ENCODE measurements at places on chromosomes 12 and 14.

GRCh38 chr14:74217672-74218448 is 21.4 kb upstream of the VSX2 start:
- DNase-seq = peak; percentile 44

DNA sequence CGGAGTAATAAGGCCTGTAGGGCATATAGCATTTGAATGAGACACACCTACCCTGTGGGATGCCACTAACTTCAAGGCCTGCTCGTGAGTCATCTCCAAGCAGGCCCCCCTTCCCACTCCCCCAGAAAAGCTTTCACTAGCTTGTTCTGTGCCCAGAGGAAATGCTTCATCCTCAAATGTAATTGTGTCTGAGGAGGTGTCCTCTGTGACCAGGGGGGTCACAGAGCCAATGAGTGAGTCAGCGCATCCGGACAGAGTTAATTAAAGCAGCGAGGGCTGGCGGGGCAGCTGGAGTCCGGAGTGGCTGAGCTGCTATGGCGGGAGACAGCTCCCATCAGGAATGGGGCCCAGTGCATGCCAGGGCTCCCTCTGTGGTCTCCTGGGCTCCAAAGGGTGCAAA is 27.0 kb upstream of the ESRRB start:
- no peak for DNase-seq

DNA sequence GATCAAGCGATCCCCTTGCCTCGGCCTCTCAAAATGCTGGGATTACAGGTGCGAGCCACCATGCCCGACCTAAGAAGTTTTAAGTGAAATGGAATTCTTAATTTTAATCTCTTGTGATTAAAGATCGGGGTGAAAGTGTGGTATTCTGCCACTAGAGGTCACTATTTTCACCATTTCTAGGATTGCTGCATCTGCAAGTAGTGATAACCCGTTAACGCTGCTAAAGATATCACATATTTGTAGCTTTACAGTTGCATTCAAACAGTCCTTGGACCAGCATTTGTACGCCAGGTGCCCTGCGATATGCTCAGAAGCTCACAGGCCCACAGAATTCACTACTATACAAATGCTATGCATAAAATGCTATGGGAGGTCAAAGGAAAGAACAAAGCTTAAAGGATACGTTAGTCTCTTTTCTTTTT is 19.3 kb downstream of the CCDC62 start:
- peak; percentile 71 for DNase-seq

DNA sequence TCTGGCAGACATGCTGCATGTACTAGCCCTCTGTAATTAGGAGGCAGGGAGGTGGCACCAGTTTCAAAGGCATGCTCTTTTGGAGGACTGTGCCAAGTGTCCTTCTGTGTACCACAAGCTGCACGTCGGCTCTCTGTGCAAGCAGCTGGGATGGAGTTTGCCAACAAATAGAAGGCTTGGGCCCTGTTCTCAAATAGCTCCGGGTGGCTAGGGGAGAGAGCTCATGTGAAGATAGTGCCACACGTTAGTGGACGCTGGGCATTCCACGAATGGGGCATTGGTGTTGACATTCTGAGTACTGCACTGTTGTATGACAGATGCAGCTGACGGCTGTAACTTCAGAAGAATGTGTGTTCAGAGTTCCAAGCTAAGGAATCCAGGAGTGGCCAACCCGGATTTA is 4.4 kb downstream of the AACS start:
- DNase-seq = no peak

GRCh38 chr14:22691171-22691570 is 47.0 kb upstream of the OR6J1 start:
- no peak for DNase-seq

- peak; percentile 89 for DNase-seq
Observed at GRCh38 chr12:12441843-12442461, 85.1 kb downstream of the BORCS5 start.

DNA sequence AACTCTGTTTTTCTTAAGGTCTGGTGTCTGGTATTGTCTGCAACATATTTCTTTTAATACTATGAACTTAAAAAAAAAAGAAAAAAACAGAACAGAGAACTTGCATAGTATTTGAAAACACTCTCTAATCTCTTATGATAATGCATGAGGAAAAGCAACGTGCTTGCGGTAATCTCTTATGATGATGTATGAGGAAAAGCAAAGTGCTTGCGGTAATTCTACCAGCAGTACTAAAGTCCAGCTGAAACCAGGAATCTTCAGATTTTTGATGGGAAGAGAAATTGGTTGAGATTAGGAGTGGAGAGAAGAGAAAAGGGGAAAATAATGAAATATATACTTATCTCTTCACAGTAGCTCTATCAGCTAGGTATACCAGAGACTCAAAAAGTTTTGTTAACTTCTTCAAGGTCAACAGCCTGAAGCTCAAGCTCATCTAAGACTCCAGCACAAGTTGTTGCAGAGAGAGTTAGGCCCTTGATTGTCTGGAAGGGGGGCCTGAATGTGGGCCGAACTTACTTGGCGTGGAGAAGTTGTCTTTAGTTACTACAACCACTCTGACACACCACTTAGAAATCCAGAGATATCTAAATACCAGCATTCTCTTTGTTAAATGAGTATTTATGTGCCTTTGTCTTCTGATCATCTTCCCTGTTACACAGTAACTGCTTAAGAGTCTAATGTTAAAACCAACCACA is 240.4 kb downstream of the PRKD1 start:
- no peak for DNase-seq

GRCh38 chr12:5220099-5220498 is 176.4 kb downstream of the KCNA5 start:
- DNase-seq = no peak

- DNase-seq = no peak
Observed at GRCh38 chr12:76199808-76200207, 115.3 kb upstream of the NAP1L1 start.

DNA sequence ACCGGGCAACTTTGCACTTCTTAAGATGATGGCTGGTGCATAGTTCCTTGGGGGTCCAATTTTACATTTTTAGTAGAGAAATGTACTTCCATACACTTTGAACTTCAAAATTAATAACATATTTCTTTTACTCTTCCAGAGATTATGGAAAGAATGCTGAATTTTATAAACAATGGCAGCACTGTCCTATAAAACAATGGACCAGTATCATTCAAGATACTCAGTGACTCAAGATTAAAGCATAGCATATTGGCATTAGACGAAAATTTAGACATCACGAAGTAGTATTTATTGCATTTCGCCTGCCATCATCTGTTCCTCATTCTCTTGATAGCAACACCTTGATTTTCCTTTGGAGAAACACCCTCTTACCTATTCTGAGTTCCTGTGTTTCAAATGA is 118.3 kb upstream of the ATF7IP start:
- DNase-seq = no peak

- no peak for DNase-seq
Observed at GRCh38 chr14:26811756-26812305, 214.0 kb upstream of the NOVA1 start.

DNA sequence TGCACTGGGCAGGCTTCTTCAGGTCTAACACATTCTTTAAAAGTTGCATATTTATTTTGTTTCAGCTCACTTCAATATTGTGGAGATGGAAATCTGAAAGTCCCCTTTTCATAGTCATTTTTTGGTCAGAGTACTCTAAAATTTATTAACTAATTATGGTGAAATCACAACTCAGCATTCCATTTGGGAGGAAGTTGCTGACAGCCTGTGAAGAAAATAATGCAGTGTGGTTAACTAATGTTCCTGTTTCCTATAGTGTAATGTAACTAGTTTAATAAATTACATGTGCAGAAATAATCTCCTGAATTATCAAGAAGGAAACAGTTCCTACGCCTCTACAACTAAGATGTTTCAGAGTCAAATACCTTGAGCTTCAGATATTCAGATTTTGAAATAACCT is 17.1 kb downstream of the LRFN5 start:
- DNase-seq = no peak

- no peak for DNase-seq
Observed at GRCh38 chr12:64457466-64457865, 5.5 kb downstream of the TBK1 start.

DNA sequence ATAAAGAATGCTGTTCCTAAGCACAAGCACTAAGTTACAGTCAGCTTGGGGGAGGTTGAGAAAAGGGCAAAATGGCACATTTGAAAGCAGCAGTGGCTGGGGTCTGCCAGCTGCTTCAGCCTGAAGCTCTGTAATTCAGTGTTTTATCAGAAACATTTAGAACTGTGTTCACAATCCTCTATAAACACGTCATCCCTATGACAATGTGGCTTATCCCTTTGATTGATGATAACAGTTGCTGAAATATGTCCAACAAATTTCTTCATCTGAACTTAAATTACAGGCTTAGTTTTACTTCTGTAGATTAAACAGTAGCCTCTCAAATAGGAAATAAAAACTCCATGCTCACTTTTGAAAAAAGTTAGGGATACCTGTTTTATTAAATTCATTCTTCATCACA is 108.8 kb downstream of the VEZT start:
- DNase-seq = no peak

DNA sequence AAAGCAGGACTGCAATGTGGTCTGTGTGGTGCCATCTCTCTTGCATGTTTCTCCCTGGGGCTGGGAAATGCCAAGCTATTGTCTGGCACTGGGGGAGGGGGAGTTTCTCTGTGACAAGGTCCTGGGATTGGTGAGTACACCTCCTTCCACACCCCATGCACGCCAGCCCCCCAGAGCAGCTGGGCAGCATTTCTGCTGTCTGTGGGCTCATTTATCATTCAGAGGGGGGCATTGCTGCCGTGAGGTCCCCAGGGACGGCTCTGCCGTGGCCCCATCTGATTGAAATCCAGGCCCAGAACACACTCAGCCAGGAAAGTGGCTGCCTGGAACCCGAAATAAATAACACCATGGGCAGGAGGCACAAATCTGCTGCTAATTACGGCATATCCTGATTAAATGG is 12.6 kb upstream of the FAM222A start:
- no peak for DNase-seq

- no peak for DNase-seq
Observed at GRCh38 chr14:69372146-69372545, 26.0 kb downstream of the ERH start.

- no peak for DNase-seq
Observed at GRCh38 chr14:36346052-36346451, 25.6 kb upstream of the MBIP start.

- DNase-seq = no peak
Observed at GRCh38 chr14:57962325-57963035, 96.6 kb upstream of the SLC35F4 start.

DNA sequence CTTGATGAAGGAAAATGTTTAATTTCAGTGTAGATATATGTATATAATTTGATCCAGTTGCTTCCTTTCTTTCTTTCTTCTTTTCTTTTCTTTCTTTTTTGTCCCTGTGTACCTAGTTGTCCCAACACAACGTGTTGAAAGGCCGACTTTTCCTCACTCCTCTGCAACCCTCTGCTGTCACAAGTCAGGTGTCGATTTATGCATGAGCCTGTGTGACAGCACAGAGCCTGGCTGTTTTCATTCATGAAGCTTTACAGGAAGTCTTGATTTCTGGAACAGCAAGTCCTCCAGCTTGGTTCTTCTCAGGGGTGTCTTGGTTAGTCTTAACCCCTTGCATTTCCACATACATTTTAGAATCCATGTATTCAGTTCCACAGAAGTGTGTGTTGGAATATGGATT is 88.1 kb downstream of the PPP2R5C start:
- DNase-seq = no peak

DNA sequence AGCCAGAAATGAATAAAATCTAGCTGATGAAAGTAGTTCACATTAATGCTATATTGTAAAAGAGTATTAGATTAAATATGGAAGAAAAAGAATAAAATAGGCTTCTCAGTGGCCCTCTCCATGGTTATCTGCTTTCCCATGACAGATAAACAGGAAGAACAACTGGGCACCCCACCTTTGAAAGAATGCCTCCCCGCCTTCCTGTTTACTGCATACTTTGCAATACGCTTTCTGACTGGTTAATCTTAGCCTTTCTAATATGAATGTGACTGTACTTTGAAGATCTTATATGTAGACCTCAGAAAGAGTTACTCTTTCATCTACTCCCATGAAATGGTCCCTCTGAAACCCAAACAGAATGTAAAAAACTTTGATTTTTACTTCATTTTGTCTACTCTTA is 34.1 kb upstream of the DAAM1 start:
- peak; percentile 15 for DNase-seq

DNA sequence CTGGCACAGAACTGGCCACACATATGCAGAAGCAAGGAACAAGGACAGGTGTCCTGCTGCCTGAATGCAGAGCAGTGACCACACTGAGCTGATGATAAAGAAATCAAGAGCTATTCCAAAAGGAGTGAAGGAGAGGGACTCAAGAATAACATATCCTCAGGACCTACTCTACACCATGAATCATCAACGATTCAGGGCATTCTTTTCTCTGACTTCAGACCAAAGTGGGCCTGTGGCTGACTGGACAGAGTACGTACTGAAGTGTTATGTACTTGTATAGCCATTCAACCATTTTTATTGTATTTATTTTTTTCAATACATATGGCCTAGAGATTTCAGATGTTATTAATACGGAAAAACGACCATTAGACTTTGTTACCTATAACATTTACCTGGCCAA is 177.5 kb upstream of the TMTC1 start:
- no peak for DNase-seq

- no peak for DNase-seq
Observed at GRCh38 chr14:61706096-61706690, 10.9 kb downstream of the HIF1A start.

DNA sequence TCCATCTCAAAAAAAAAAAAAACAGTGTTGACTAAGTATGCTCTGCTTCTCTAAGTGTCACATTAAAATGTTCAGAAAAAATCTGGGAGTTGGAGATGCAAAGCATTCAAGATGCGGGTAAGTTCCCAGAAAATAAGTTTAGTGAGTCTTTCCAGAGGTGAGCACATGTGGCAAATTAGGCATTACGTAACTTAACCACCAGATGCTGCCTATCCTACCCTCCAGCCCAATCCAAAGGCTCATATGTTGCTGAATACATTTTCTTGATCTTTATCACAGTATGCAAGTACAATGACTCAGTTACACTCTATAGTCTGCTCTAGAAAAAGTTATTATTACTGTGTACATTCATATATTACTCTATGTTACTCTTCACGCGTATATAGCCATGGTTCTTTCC is 3.6 kb downstream of the SLC2A14 start:
- no peak for DNase-seq

DNA sequence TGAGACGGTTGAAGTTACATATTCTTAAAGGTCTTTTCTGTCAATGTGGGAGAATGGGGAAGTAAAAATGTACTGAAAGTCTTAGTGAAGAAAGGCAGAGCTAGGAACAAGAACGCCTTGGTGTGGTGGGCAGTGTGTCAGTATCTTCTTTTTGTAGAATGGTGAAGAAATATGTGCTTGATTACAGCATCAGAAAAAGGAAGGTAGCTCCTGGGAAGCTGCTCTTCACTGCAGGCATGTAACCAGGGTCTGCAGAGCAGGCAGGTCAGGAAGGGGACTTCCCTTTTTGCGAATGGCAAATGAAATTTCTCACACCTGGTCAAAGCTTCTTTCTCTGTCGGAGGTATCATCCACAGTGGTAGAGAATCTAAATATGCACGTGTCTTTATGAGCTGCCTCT is 226.2 kb downstream of the ADAMTS20 start:
- no peak for DNase-seq

DNA sequence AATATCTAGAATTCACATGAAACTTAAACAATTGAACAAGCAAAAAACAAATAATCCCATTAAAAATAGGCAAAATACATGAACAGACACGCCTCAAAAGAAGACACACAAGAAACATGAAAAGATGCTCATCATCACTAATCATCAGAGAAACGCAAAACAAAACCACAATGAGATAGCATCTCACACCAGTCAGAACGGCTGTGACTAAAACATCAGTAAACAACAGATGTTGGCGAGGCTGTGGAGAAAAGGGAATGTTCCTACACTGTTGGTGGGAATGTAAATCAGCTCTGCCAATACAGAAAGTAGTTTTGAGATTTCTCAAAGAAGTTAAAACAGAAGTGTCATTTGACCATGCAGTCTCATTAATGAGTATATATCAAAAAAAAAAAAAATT is 121.3 kb downstream of the PTPRO start:
- no peak for DNase-seq

Measured in CD4-positive, alpha-beta T cell treated with Interleukin-4 for 4 hours (primary cell).